Muscle of leg (tissue), 16 donors: ENCODE measurements at places on chromosomes 11 and 22. TPM values are rescaled to one million over a fixed set of nuclear protein-coding genes. Genes with fewer than 3 reads are reported as not detected.

Gene GGTLC2
- not detected for total RNA-seq

DNA sequence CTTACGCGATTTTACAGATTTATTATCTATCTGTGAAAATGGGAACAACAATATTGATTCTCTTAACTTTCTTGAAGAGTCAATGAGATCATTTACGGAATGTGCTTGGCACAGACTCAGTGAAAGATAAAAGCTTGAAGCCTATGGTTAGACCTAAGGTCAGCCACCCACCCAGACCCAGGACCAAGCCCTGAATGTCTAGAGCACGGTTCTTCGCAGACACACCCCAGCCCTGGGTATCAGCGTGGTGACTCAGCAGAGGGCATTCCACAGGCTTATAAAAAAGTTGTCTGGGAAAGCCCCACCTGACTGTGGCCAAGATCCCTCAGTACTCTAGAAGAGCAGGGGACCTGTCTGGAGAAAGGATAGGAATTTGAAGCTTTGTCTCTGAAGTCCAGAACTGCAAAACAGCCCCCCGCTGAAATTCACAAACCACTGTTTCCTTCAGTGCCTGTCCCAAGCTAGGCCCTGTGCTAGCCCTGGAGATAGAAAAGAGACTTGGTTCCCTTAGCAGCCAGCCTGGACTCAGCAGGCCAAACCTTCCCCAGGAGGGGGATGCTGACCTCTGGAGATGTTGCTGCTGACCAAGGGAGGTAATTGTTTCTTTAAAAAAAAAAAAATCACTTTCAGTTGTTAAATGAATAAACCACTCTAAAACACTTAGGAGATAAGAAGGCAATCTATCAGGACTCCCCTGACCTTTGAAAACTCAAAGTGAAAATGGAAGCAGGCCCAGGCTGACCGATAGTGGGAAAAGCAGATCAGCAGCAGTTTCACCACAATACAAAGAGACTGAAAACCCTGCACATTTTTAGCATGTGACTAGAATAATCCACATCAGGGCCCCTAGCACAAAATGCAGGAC is 114.0 kb downstream of the ABTB2 start:
- H3K36me3 ChIP-seq: no peaks in the 10 kb centered on the region
- no peaks in the 10 kb centered on the region for H3K27me3 ChIP-seq
- no peak for DNase-seq
- H3K27ac ChIP-seq: no peak overlapping the region
- no peak overlapping the region for H3K4me3 ChIP-seq

DNA sequence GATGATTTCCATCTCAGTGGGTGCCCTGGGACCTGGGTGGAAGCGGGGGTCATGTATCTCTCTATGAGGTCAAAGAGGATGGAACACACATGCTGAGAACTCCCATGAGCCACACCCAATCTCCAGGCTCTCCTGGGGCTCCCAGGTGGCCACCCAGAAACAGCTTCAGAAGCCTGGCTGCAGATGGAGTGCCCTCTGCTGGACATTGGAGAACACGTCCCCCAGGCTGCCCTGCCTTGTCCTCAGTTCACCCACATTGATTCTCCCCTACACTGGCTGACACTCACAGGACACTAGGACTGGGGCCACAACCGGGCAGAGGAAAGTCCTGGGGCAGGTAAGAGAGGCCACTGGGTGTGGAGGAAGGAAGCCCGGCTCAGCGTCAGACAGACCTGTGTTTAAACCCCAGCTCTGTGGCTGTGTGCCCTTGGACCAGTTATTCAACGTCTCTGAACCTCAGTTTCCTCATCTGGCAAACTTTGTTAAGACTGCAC is 4.5 kb upstream of the NOL12 start:
- H3K36me3 ChIP-seq: peaks cover 30% of the 10 kb centered on the region
- no peak overlapping the region for H3K4me3 ChIP-seq
- DNase-seq: peak; percentile 79
- H3K4me1 ChIP-seq: peaks cover 33% of the 10 kb centered on the region

GRCh38 chr11:93814966-93815633 is 31.0 kb downstream of the MED17 start:
- no peak overlapping the region for H3K27ac ChIP-seq
- DNase-seq: no peak
- H3K4me3 ChIP-seq: no peak overlapping the region

DNA sequence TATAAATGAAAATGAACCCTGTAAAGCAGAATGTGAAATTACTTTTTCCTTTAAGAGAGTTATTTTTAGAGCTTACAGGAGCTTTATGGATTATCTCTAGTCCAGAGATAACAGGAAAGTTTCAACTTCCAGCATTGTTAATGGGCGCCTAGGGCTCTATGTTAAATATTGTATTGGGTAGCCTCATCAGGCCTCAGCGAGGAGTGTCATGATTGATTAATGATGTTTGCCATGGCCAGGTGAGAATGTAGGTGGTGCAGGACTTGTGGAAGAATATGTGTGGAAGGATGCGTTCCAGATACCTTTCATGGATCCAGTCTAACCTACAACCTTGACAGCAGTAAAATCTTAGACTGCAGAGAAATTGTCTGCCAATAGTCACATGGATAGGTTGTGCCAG is 50.6 kb downstream of the ME3 start:
- no peaks in the 10 kb centered on the region for H3K27me3 ChIP-seq
- H3K27ac ChIP-seq: no peak overlapping the region
- peaks cover 5% of the 10 kb centered on the region for H3K4me1 ChIP-seq
- DNase-seq: no peak
- H3K4me3 ChIP-seq: no peak overlapping the region

- peaks cover 2% of the 10 kb centered on the region for H3K27me3 ChIP-seq
- no peak overlapping the region for H3K27ac ChIP-seq
- no peak for DNase-seq
- H3K4me1 ChIP-seq: no peaks in the 10 kb centered on the region
These were observed 13.0 kb upstream of the OPCML start for GRCh38 chr11:133545199-133545803.

GRCh38 chr11:30683176-30683575 is 97.0 kb upstream of the MPPED2 start:
- H3K4me3 ChIP-seq: no peak overlapping the region
- no peak for DNase-seq

DNA sequence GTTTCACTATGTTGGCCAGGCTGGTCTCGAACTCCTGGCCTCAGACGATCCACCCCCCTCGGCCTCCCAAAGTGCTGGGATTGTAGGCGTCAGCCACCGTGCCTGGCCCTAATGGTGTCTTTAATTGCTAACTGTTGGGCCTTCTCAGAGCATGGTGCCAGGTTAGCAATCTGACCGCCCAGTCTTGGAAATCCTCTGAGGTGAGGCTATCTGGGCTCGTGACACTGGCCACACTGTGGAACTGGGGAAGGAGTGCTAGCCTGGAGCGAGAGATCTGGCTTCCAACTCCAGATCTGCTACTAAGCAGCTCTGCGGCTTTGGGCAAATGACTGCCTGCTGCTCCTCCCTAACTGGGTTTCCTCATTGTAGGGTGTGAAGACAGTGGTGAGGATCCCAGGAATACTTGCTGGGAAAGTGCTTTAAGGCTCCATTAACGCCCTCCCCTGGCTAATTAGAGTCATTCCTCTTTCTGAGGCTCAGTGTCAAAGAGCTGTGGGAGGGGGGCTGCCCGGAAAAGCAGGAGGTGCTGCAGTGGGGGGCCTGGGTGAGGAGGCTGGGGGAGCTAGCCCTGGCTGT is 35.4 kb downstream of the CHRDL2 start:
- no peak overlapping the region for H3K27ac ChIP-seq
- no peak overlapping the region for H3K4me3 ChIP-seq
- peaks cover 36% of the 10 kb centered on the region for H3K4me1 ChIP-seq

DNA sequence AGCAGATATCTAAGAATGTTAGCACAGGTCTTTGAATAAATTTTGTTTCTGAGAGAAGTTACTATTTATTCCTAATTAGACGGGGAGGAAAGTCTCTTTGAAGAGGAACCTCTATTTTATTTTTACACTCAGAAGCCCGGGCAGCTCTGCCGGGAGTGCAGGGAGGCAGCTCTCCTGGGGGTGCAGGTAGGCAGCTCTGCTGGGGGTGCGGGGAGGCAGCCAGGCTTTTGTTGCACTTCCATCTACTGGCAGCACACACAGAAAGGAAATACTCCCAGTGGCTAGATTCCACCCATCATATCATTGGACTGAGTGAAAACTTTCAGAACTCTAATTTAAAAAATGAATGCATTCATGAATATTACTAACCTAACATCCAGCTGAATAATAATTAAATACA is 24.6 kb downstream of the OR10A6 start:
- H3K27ac ChIP-seq: no peak overlapping the region
- no peaks in the 10 kb centered on the region for H3K27me3 ChIP-seq
- no peak overlapping the region for H3K4me3 ChIP-seq
- H3K4me1 ChIP-seq: no peaks in the 10 kb centered on the region
